Endothelial cell (in vitro differentiated cells): ENCODE measurements at places on chromosomes 4 and X.

DNA sequence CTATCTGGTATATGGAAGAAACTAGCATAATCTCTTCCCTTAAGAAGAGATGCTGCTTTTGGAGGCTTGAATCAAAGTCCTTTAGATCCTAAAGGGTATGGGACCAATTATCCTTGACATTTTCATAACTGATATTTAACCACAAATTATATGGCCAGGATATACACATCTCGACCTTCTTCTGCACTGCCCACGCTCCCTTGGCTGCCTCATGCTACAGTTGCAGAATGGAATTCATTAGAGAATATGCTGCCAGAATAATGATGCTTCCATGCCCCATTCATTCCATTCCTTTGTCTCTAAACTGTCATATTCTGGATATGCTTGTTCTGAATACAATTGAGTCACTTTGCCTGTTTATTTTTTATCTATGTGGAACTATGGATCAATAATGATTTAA is 157.1 kb upstream of the PACRGL start:
- no peak for DNase-seq

GRCh38 chr4:82913305-82913704 is 12.8 kb downstream of the THAP9 start:
- DNase-seq, result no peak

DNA sequence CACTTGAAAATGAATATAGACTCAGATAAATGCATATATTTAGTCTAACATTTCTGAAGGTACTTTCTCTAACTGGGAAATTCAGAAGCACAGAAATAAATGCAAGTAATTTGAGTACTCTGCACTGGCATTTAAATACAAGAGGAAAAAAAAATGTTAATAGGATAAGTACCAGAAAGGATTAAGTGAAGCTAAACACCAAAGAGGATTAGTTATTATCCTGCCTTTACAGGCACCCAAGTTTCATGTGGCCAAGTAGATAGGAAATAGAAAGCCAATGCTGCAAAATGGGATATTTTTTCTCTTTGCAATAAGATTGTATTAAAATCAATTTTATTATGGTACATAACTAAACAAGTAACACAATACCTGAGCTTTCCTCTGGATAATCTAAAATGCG is 762.5 kb downstream of the PCDH7 start:
- DNase-seq, result no peak

DNA sequence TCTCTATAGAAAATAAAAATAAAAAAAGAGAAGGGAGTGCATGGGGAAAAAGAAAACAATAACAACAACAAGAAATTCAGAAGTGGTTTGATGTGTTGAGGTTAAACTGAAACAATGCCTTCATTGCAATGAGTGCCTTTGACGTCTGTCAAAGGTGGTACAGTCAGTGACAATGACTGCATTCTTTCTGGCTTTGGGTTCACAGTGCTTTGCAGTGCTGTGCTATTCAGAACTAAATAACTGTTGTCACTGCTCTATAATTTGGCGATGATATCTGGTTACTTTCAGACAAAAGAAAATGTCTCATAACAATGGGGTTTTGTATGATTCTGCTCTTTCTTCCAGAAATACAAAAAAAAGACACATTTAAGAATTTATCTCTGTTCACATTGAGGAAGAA is 488.6 kb upstream of the MAGEB2 start:
- no peak for DNase-seq

- DNase-seq, result no peak
Measured at GRCh38 chr4:124304941-124305340, 407.6 kb downstream of the ANKRD50 start.

GRCh38 chr4:156933633-156934258 is 37.9 kb downstream of the PDGFC start:
- no peak for DNase-seq

DNA sequence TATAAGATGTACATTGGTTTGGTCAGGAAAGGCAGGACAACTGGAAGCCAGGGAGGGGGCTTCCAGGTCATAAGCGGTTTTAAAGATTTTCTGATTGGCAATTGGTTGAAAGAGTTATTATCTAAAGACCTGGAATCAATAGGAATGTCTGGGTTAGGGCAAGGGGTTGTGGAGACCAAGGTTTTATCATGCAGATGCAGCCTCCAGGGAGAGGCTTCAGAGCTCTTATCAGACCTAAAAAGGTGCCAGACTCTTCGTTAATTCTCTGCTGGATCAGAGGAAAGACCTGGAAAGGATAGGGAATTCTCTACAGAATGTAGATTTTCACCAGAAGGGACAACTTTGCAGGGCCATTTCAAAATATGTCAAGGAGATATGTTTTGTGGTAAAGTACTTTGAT is 62.8 kb downstream of the BEX3 start:
- no peak for DNase-seq

GRCh38 chrX:11597479-11597878 is 68.2 kb downstream of the ARHGAP6 start:
- no peak for DNase-seq

- no peak for DNase-seq
Measured at GRCh38 chr4:39631700-39632079, 7.0 kb downstream of the SMIM14 start.

DNA sequence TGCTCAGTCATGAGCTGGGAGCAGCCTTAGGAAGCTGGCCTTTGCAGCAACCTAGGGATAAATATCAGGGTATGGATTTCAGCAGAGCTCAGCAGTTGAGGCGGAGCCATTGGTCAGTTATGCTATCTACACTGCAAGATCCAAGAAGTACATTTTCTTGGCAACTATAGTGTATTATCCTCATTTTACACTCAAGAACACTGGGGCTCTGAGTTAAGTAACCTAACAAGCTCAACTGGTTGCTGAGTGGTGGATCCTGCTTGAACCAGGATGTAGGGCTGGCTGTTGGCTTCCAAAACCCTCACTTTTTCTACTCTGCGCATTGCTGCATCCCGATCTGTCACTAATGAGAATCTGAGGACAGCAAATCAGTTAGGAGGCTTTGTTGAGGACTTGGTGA is 1.5 kb upstream of the SCARB2 start:
- no peak for DNase-seq

DNA sequence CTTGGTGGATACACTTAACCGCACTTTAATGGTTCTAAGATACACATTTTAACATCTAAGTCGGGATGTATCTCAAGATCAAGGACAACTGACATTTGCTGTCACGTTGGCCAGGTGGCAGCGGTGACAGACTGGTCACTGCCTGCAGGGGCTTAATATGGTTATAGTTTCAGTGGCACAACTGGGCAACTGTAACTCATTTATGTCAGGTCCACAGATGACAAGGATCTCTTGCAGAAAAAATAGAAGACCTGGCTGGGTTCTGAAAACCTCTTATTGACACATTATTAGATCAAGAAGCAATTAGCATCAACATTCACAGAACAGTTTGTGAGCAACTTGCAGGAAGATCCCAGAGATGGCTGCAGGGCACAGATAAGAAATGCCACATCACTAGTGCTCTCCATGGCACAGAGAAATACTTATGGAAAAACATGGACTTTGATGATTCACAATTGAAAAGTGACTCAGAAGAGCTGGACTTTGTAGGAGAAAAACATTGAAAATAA is 99.6 kb upstream of the SORBS2 start:
- no peak for DNase-seq

DNA sequence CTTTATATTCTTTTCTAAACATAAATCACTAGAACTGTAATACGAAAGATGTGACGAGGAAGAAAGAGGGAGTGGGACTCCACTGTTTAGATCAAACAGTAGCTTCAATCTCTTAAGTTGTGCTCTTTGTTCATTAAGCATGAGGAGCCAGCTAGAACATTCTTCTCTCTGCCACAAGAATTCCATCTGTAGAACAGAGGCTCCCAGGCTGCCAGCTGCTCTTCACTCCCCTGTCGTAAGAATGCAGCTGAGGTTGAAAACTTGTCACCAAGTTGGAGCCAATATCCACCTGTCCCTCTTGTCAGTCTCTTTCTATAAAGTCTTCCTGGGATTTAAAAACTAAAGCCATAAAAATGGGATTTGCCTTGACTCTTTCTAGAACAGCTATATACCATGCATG is 65.0 kb upstream of the SEC24B start:
- DNase-seq, result no peak

GRCh38 chr4:119587796-119588195 is 40.8 kb downstream of the PDE5A start:
- DNase-seq, result no peak

- DNase-seq, result no peak
Measured at GRCh38 chr4:104492183-104492771, 2.4 kb downstream of the CXXC4 start.

DNA sequence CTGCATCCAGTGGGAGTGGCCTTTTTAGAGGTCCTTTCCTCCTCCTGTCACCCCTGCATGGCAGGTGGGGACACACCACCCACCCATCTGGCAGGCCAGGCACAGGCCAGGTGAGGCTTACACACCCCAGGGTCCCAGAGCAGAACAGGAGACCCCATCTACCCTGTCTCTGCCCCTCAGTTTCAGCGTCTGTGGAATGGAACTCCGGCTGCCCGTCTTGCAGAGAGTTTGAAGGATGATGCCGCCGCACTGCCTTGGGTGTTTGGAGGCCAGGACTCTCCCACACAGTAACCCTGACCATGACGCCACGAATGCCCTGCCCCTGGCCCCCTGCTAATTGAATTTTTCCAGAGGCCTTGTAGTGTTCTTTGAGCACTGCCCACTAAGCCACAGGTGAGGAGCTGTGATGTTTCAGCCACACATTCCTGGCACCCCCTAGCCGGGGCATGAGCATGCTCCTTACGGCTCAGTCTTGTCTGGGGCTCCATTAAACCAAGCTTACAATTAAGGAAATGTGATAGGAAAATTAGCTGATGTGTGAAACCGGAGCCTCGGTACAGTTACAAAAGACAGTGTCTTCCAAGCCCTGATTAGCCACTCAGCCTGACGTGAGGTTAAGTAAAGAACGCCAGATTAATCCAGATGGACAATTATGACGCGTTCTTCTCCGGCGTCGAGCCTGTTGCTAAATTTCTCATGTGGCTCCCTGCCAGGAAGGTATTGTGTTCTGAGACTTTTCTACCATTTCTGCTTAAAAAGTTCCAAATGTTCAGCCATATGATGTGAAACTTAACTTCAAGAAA is 39.3 kb downstream of the HMX1 start:
- DNase-seq, result no peak

DNA sequence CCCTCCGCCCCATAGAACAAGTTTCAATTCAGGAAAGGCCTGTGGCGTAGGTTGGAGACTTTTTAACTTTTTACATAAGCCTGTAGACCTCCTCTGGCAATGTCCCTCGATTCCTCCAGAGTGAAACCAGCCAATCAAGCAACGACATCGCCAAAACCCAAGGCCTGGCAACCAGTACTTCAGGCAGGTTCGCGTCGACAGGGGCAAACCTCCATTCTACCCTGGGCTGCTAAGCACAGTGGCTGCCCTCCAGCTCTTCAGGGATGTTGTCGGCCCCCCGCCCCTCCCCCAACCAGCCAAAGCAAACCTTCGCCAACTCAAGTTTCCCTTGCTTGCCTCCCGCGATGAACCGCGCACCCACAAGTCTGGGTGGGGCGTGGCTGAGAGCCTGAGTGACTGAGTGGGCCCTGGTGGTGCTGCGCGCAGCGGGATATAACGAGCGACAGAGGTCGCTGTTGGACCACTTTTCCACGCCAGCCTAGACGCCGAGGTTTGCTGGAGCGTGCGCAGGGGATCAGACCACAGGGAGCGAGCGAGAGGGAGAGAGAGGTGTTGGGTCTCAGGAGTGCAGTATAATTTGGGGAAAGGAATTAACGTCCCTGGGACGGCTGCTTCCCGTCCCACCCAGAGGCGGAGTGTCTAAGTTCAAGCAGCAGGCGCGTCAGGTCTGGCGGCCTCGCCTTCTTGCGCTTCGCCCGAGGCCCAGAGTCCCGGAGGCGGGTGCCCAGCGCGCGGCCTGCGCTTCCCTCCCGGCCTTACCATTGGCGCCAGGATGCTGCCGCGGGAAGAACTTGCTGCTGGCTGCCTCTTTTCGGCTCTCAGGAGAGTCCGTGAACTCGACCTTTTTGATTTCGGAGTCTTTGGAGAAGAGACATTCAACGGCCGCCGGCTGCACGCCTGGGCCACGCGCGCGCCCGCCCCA is 9.0 kb upstream of the PITX2 start:
- DNase-seq, result peak; percentile 84

- peak; percentile 33 for DNase-seq
Measured at GRCh38 chrX:28177202-28177601, 196.0 kb upstream of the DCAF8L1 start.

DNA sequence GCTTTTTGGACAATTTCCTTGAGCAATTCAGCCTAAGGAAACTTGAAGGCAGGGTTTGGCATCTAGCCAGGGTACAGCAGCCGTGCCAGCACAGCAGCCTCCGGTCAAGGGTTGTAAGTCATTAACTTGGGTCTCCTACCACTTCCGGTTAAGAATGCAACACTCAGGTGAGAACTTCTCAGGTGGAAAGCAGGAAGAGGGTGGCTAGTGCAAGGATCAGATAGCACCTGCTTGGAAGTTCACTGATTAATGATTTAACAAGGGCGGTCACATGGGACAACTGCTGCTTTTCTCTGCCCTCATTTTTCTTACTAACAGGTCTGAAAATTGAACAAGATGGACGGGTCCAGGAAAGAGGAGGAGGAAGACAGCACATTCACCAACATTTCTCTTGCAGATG is 30.1 kb upstream of the SCOC start:
- DNase-seq, result no peak

- no peak for DNase-seq
Measured at GRCh38 chrX:39736216-39737211, 361.2 kb downstream of the BCOR start.

DNA sequence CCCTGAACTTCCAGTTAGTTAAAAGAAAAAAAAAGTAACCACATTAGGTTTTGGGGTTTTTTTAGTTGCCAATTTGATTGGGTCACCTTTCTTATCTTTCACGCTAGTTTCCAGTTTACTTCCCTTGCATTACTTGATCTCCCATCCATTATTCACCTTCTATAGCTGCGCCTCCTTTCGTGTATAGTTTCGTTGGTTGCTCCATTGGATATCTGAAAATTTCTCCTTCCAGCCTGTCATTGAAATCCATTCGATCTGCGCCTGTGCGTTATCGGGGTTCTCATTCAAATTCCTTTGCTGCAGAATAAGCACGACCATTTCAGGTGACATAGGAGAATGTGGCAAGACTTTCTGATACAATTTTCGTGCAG is 764 bp downstream of the TRAPPC11 start:
- DNase-seq, result no peak

GRCh38 chr4:174373821-174374220 is 90.1 kb downstream of the CEP44 start:
- DNase-seq, result no peak

DNA sequence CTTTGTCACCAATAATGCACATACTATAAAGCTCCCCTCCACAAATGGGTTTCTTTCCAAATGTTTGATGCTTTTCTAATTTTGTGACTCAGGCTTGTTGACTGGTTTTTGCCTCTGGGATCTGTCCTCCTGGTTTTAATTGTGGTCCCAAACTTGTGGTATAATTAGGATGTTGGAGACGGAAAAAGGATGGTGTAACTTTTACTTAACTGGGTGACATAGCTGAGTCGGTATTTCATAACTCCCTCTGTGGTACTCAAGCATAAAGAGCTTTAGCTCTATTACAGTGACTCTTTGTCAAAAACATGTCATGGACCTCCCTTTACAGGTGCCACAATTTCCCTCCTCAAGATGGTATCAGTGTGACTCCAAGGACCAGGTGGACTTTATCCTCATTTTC is 119.7 kb upstream of the RBPJ start:
- no peak for DNase-seq

GRCh38 chrX:150849486-150849885 is 49.0 kb downstream of the CD99L2 start:
- DNase-seq, result no peak

GRCh38 chr4:110619463-110620247 is 3.2 kb downstream of the PITX2 start:
- peak; percentile 36 for DNase-seq
